Heart left ventricle (tissue), 16 donors: ENCODE measurements at places on chromosomes 1 and 21. TPM values are rescaled to one million over a fixed set of nuclear protein-coding genes. Genes with fewer than 3 reads are reported as not detected.

SLC22A15 gene
- total RNA-seq: 6.5 TPM

DNA sequence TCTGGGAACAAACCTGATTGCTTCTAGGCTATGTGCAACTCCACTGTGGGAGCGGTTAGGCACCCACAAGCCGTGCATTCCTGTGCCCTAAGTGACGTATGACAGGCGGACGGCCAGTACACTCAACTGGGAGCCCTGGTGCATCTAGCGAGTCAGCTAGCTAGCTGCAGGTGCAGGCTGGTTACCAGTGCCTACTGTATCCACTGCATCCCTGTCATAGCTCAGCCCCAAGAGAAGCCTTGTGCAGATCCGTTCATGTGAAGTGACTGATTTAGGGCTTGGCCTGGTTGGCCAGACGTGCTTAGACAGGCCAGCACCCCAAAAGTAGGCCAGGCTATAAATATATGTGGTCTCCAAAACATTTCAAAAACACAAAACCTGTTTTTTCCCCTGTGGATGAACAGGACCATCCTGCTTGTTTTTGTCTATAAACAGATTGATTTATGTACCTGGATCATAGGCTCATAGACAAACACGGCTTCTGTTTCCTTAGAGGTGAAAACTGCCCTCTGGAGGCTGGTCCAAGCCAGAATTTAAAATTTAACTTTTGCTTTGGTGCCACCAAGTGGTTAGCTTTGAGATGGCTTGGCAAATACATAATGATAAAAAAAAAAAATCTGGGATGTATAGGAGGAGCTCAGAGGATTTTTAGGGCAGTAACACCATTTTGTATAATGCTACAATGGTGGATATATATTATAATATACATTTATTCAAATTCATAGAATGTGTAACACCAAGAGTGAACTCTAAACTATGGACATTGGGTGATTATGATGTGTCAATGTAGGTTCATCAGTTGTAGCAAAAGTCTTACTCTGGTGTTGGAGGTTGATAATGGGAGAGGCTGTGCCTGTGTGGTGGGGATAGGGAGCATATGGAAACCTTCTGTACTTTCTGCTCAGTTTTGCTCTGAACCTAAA, 68.5 kb downstream of the GIPC2 start:
- no peaks in the 10 kb centered on the region for H3K36me3 ChIP-seq
- no peak overlapping the region for H3K27ac ChIP-seq
- no peak for DNase-seq
- no peaks in the 10 kb centered on the region for H3K27me3 ChIP-seq
- no peaks in the 10 kb centered on the region for H3K4me1 ChIP-seq

DNA sequence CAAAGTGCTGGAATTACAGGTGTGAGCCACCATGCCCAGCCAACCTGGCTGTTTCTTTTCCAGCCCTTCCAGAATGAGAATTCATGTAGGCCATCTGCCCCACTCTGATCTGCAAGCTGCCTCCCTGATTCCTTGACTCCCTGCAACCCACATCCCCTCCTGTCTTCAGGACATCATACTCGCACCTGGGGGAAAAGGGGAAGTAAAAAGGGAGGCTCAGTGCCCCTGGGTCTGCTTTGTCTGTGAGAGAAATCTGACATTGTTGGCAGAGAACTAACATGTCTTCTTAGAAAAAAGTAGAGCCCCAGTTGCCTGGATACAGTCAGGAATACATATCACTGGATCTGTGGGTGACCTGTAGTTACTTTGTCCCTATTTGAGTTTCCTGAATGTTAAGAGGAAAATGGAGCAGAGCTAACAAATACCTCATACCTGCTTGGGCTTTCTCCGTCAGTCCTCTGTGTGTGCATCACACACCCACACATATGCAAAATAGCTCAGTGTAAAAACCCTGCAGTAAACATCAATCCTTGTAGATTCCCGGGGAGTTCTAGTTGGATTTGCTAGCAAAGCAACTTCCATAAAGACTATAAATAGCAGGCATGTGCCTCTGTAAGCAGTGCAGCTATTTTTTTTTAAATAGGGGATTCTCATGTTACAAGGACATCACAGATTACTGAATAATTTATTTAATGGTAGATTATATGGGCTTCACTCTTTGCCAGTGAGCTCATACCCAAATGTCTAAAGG, 62.9 kb downstream of the TEX35 start:
- no peaks in the 10 kb centered on the region for H3K36me3 ChIP-seq
- H3K4me3 ChIP-seq: no peak overlapping the region
- no peaks in the 10 kb centered on the region for H3K27me3 ChIP-seq

DNA sequence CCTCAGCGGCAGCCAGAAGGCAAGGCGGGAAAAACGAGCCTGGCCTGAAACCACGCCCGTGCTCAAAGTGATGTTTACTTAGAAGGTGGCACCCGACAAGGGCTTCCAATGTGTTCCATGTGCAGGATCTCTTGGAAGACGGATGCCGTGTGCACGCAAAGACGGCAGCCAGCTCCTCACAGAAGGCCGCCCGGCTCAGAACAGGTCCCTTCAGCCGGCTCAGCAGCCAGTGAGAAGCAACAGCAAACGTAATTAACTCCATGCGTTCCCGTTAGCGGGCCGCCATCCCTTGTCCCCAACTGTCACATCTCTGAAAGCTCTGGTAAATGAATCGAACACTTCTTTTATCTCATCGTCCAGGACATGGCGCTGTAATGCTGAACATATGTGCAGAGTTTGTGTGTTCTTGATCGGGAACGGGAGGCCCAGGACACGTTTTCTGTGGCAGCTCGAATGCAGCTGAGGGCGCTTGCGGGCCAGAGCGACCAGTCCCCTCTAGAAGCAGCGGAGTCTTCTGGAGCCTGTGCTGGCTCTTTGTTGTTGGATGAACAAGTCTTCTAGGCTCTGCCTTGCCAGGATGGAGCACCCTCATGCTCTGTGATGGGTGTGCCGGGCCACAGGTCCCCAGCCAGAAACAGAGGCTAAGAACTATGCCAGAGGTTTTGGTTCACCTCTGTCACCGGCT, 94.6 kb upstream of the ARHGEF16 start:
- no peak overlapping the region for H3K4me3 ChIP-seq
- H3K27me3 ChIP-seq: no peaks in the 10 kb centered on the region
- DNase-seq: no peak
- no peak overlapping the region for H3K27ac ChIP-seq
- peaks cover 14% of the 10 kb centered on the region for H3K4me1 ChIP-seq

GRCh38 chr1:152141971-152142584, 16.9 kb downstream of the RPTN start:
- no peaks in the 10 kb centered on the region for H3K4me1 ChIP-seq
- H3K4me3 ChIP-seq: no peak overlapping the region
- H3K27ac ChIP-seq: no peak overlapping the region
